ENCODE measurements at places on chromosomes 11 and 22.
A peak's percentile ranks its signal among the peaks of the same experiment; 100 is the strongest.

DNA sequence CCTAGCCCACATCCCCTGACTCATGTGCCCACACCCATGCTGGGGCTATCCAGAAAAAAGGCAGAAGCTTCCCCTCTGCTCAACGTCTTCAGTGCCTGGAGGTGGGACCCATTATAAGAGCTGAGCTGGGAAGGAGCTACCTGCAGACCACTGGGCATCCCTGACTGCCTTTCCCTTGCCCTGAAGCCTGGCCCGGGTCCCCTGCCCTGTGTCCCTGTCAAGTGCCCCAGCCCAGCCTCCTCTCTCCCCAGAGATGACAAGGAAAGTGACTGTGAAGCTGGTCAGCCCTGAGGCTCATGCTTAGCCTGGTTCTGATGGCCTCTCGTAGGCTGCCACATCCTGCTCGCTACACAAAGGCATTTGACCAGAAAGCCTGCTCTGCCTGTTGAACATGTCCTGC lies 140.4 kb downstream of the PARVA start:
- no peak for DNase-seq

DNA sequence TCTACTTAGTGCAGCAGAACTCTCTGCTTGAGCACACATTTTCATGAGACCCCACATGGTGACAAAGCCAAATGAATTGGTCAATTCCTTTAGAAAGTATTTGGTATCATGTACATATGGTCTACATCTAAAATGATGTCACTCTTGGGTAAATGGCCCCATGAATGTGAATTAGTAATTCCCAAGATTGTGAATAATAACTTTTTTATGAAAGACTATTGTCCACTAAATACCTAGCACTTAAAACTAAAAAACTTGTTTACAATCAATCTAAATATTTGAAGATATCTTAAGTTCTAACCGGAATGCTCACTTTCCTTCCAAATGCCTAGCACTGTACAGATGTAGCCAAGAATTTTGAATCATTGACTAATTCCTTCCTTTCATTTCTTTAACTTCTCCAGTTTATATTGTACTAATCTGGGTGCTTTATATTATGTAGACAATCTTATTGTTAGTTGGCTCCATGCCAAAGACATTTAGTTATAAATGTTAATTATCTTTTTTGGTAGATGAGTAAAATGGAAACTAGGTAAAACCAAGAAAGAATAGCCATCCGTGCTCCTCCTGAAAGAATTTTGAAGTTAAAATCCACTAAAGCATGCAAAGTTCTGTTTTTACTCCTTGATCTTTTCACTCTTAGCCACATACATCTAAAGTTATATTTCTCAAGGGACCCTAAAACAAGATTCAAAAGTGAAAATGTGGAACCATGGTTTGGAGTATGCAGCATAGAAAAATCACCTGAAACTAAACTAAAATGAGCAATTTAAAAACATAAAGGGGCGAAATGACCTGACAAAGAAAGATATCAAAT lies 145.0 kb upstream of the ARHGAP20 start:
- DNase-seq: no peak

GRCh38 chr22:31742115-31742514 lies 7.8 kb downstream of the PRR14L start:
- peak; percentile 16 for DNase-seq

GRCh38 chr11:84790849-84791427 lies 836.2 kb downstream of the DLG2 start:
- DNase-seq: no peak

GRCh38 chr22:30235687-30236170 lies 10.8 kb downstream of the LIF start:
- peak; percentile 73 for DNase-seq

- DNase-seq: no peak
These were observed at the start of gene LDHAL6A for GRCh38 chr11:18455686-18456372. Gene LDHAL6A, plus strand, starts transcription at chr11:18455856. Its CDS starts 825 bp downstream, at chr11:18456681.

- no peak for DNase-seq
These were observed 8.3 kb upstream of the KIAA0930 start for GRCh38 chr22:45248832-45249561.

DNA sequence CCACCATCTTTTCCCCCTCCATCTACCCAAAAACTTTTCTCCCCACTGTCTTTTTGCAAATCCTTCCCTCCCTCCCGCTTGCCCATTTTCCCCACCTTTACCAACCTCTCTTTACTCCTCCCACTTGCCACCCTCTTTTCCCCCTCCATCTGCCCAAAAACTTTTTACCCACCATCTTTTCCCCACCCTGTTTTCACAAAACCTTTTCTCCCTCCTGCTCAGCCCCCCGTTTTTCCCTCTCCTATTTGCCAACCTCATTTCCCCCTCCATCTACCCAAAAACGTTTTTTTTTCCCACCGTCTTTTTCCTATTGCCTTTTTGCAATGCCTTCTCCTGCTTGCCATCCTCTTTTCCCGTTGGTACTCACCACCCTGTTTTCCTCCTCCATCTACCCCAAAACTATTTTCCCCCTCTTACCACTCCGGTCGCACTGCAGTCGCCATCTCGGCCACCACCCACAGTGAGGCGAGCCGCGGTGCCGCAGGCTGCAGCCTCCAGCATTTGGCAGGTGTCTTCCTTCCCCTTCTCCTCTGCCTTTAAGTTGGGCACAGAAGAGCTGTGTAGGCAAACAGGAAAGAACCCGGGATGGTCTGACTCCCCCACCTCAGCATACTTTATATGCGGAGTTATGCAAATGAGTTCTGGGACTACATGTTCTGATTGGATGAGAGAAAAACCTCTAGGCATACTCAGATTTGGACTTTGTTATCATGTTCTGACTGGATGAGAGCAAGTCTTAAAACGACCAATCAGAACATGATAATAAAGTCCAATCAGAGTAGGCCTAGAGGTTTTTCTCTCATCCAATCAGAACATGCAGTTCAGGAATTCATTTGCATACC lies 121.2 kb upstream of the VPREB1 start:
- DNase-seq: no peak

GRCh38 chr11:46865340-46865739 lies 19.3 kb upstream of the CKAP5 start:
- DNase-seq: peak; percentile 68

GRCh38 chr11:128745311-128746136 lies 51.7 kb downstream of the FLI1 start:
- DNase-seq: peak; percentile 87

- DNase-seq: no peak
These were observed 679.4 kb upstream of the KIRREL3 start for GRCh38 chr11:127679816-127680545.
